GM06990 (cell line): ENCODE measurements at places on chromosomes 6 and 20.

DNA sequence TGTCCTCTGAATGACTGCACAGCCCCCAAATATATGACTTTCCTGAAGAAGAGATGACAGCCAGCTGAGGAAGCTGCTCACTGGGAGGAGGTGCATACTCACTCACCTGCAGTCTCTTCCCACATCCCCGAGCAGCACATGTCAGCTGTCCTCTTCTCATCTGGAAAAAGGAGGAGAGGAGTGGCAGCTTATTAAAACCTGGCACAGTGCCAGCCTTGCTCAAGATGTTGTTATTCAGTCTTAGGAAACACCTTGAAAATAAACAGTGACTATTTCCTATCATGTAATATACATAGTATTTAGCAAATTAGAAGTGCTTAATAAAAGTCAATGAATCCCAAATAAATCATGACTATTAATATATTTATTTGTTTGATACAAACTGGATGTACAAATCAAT, 232.9 kb downstream of the EPM2A start:
- DNase-seq = no peak

GRCh38 chr6:135046912-135047311, 7.7 kb downstream of the HBS1L start:
- DNase-seq = no peak

DNA sequence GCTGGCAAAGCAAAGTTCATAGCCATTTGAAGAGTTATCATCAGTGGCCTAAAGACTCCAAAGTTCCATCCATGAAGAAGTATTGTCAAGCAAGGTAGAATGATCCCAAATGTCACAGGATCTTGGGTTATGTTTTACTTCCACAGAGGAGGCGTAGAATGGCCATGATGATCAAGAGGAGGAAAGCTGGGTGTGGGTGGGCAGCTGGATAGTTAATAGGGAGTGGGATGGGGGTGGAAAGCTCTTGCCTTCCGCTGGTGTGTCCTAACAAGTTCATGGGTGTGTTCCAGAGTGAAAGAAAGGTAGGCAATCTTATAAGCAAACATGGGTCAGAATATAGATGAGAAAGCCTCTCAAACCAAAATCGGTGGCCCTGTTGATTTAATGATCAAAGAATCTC, 38.4 kb downstream of the PIGU start:
- no peak for DNase-seq

GRCh38 chr6:40427196-40427595, 160.0 kb downstream of the LRFN2 start:
- no peak for DNase-seq
